Left ventricle myocardium inferior (tissue), 1 donor: ENCODE measurements at places on chromosomes 4 and X.
A peak's percentile ranks its signal among the peaks of the same experiment; 100 is the strongest.

- DNase-seq, result no peak
Measured at GRCh38 chr4:141124224-141124623, 9.0 kb downstream of the RNF150 start.

- no peak for DNase-seq
Measured at GRCh38 chr4:93865650-93866049, 37.1 kb downstream of the ATOH1 start.

- peak; percentile 50 for DNase-seq
Measured at GRCh38 chr4:6887591-6888371, 21.8 kb upstream of the TBC1D14 start.

GRCh38 chr4:10856271-10856782 lies 171.8 kb upstream of the CLNK start:
- DNase-seq, result no peak

GRCh38 chr4:137981277-137981676 lies 260.9 kb downstream of the SLC7A11 start:
- DNase-seq, result no peak

GRCh38 chr4:38145741-38146140 lies 185.5 kb downstream of the PTTG2 start:
- DNase-seq, result no peak

- no peak for DNase-seq
Measured at GRCh38 chrX:11196476-11196875, 85.3 kb downstream of the HCCS start.

DNA sequence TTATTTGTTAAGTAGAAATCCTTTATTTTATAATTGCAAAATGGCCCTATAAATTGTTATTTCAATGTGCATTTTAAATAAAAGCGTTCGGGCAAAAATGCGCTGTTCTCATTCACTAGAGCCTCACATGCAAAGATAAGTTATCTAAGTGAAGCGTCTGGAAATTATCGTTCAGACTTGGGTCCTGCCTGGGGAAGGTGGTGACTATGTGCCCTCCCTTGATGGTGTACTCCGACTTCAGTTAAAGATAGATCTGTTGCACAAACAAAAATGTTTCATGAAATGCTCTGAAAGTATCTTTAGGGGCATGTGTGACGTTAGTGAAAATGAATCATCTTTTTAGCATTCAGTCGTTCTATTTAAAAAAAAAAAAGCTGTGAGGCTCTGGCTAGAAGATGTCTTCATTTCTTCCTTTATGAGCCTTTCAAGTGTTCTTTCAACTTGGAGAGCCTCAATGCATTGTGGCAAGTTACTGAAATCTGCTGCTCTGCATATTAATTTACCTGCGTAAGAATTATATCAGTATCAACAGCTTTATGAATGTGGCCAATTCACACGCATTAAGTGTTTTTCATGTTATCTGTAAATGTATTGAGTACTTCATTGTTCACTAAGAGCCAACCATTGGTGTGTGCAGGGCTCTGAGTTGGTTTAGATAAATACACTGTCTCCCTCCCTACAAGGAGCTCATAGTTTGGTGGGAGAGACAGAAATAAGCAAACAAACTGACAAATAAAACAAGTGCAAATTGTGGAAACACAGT lies 83.0 kb downstream of the AFF1 start:
- DNase-seq, result no peak

GRCh38 chrX:110755611-110756010 lies 40.0 kb downstream of the CHRDL1 start:
- DNase-seq, result no peak

- no peak for DNase-seq
Measured at GRCh38 chr4:59770601-59771264, 1429.4 kb upstream of the ADGRL3 start.

DNA sequence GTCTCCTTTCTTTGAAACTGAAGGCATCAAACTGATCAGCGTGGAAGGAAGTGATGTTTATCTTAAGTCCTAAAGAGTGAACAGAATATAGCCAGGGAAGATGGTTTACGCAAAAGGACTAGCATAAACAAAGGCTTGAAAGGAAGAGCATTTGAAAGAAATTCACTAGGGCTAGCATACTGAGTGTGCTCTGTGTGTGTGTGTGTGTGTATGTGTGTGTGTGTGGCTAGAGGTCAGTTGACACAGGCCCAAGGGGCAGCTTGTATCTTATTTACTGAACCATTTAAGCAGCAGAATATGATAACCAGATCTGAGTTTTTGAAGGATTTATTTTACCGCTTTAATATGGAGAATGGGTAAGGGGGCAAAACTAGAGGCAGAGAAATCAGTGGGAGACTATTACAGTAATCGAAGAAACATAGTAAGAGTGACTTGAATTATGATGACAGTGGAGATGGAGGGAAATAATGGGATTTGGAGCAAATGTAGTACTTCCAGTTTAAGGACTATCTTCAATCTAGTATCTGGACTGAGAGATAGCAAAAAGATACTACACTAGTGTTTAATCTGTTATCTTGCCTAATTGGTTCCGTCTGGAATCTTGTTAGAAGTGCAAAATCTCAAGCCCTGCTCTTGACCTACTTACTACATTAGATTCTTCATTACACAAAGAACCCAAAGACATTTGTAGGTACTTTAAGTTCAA lies 36.9 kb downstream of the CEP44 start:
- no peak for DNase-seq

DNA sequence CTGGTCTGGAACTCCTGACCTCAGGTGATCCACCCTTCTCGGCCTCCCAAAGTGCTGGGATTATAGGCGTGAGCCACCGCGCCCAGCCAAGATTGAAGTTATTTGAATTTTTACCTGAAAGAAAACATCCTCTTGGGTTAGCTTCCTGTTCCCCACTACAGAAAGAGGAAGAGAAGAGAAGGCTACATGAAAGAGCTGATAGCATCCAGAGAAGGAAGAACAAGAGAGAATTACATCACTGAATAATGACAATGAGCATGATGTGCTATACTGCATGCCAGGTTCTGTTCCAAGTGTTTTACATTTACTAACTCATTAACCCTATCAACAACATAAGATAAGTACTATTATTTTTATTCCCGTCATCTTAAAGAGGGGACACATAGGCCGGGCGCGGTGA lies 11.5 kb upstream of the TBC1D1 start:
- no peak for DNase-seq

DNA sequence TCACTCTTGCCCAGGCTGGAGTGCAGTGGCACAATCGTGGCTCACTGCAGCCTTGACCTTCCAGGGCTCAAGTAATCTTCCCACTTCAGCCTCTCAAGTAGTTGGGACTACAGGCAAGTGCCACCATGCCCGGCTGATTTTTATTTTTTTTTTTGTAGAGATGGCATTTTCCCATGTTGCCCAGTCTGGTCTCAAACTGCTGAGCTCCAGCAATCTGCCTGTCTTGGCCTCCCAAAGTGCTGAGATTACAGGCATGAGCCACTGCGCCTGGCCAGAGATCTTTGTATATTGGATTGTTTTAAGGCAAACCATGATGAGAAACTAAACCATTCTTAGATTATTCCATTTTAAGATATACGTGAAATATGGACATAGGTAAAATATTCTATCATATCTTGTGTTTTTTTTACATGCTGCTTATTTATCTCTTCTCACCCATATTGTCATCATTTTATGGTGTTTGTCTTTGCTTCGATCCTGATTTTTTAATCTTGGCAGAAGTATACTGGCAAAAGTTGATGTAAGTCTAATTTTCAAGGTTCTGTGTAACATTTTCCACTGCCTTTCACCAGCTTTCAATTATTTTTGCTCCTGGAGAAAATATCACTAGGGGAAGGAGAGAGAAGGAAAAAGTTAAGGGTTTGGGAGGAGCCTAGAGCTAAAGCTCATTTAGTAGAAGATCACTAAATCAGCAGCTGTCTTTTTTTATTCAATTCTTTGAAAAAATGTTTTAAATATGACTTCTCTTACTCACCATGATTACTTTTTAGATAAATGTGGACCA lies 27.8 kb downstream of the PDLIM5 start:
- no peak for DNase-seq

GRCh38 chr4:158940271-158940670 lies 162.6 kb upstream of the RAPGEF2 start:
- no peak for DNase-seq

DNA sequence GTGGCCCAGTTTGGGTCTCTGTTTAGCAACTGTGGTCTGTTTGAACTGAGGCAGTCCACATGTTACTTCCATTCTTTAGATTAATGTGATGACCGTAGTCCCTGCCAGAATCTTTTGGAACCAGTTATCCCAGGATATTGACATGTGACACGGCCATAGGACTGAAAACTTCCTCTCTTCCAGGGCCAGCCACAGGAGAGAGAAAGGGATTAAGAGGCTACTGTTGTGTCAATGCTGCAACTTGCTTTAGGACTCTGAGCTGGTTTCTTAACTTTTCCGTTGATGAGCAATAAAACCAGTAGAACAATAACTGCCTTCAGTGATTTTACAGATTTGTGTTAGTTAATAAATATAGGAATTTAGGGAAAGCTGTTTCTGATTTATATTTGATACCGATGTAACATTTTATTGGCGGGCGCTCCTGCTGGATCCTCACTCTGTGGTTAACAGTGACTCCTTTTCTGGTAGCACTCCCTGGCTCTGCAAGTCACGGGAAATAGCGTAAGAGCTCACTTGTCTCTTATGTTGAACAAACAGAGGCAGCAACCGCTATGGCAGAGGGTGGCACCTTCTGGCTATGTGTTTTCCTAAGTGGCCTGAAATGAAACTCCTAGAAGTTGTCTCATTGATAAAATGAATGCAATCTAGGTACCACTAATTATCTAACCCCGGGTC lies 2.5 kb downstream of the TENM3 start:
- no peak for DNase-seq

- DNase-seq, result no peak
Measured at GRCh38 chr4:127669691-127670090, 36.9 kb downstream of the INTU start.
